RKO (cell line): ENCODE measurements at places on chromosomes 11 and 22.

GRCh38 chr11:64605244-64605560 lies 14.2 kb downstream of the SLC22A12 start:
- DNase-seq = no peak

DNA sequence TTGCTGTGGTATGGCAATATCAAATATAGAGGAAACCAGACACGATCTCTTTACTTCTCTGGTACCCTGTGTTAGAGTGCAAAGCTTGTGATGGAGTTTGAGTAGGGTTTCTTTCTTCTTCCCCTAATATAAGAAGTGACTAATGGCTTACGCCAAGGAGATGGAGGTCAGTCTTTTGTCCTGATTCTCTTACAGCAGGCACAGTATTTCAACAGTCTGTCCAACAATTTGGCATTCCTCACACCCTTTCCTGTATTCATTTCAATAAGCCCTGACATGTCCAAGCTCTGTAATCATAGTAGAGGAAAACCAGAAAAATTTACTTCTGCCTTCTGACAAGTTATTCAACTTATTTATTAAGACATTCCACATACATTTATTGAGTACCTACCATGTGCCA lies 546.2 kb downstream of the TMEM135 start:
- no peak for DNase-seq

- no peak for DNase-seq
Measured at GRCh38 chr11:87351676-87352075, 313.9 kb downstream of the TMEM135 start.

- no peak for DNase-seq
Measured at GRCh38 chr11:115238791-115239190, 265.4 kb downstream of the CADM1 start.

- DNase-seq = no peak
Measured at GRCh38 chr11:9341638-9342178, 27.3 kb upstream of the TMEM41B start.

GRCh38 chr11:111399187-111400031 lies 20.3 kb upstream of the POU2AF1 start:
- no peak for DNase-seq

DNA sequence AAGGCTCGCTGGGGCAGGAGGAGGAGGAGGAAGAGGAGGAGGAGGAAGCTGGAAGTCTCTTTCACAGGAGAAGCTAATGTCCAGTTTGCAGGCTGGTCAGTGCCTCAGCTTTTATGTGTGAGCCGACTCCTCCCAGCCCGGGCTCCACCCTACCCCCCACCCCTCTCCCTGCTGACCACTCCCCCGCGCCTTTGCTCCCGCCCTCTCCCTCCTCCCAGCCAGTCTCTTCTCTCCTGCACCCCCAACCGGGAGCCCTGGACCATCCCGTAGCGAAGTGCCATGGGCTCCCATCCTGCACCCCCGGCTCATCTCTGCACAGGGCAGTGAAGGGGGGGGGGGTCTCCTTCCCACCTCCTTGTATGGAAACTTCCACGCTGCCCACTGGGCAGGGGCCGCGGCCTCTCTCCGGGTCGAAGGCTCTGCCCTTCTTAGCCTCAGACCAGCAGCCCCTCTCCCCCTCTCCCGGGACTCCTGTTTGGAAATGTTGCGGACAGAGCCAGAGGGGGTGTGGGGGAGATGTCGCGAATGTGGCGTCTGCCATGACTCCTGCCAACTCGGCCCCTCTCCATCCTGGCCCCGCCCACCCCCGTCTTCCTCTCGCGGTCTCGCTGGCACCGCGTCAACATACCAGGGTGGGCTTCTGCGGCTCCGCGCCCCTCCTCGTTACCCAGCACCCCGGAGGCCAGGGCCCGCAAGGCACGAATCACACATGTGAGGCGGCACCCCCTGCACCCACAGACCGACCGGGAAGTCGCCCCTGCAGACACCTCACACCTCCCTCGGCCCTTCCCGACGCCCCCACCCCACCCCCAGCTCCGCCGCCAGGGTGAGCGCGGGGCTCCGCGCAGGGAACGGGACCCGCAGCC lies 1.8 kb downstream of the IGF2 start:
- DNase-seq = no peak

DNA sequence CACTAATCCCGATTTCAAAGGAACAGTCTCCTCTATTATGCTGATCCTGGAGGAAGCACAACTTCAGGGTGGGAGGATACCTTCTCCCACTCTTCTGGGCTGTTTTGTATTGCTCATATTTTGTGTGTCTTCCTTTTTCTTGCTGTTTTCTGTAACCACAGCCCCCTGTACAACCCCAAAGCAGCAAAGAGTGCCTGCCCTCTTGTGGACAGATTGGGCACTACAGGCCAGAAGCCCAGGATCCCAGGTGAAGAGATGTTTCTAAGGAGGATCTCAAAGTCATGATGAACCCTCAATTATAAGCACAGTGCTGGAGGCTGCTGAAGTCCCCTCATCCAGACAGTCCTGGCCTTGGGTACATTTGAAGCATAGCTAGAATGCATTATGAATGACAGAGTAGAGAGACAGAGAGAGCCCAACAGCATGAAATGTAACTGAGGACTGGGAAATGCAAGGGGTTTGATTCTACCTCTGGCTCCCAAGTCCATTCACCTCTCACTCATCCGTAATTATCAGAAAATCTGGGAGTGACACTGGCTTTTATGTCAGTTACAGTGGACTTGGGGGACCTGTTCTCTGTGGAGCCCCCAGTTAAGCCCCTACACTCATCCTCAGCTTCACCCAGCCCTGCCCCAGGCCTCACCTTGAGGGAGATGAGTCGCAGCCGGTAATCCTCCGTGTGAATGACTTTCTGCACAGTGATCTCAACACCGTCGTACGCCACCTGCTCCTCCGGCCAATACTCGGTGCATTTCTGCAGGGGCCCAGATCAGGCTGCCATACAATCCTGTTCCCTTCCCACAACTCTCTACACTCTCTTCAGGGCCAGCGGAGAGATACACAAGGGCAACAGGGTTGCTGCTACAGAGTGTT lies 6.2 kb upstream of the IGSF22 start:
- DNase-seq = peak; percentile 37

GRCh38 chr11:75330291-75330690 lies 21.2 kb downstream of the ARRB1 start:
- DNase-seq = no peak

- DNase-seq = peak; percentile 78
Measured at GRCh38 chr11:45803971-45804760, 783 bp upstream of the SLC35C1 start.
